Large intestine (tissue), 12 donors: ENCODE measurements at places on chromosomes 6 and 20. TPM values are rescaled to one million over a fixed set of nuclear protein-coding genes. Genes with fewer than 3 reads are reported as not detected.

GRCh38 chr20:53547664-53548239, 45.9 kb downstream of the ZNF217 start:
- peak; percentile 32 for DNase-seq

The RARS2 gene
- polyA plus RNA-seq: 73.9 TPM

GRCh38 chr20:10864076-10864672, 190.4 kb upstream of the JAG1 start:
- DNase-seq: peak; percentile 89

The NAA20 gene
- polyA plus RNA-seq: 61.5 TPM

The TMC2 gene
- 0.45 TPM for polyA plus RNA-seq

GRCh38 chr6:147223736-147224135, 19.5 kb downstream of the STXBP5 start:
- DNase-seq: no peak

DNA sequence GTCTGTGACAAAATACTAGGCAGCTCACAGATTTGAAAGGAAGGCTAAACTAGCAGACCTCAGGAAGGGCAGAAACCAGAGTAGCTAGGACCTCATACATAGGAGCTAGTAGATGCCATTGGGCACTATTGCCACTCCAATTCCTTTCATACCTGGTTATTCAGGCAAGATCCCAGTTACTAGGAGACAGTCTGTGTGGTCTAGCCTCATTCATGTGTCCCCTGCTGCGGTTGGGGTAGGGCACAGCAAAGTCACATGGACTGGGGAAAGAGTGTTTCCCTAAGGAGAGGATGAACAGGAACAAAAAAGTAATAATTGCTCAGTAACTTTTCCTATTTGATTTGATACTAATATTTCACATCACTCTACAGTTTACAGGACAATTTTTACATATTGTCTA, 204.6 kb upstream of the HEY2 start:
- no peak for DNase-seq

DNA sequence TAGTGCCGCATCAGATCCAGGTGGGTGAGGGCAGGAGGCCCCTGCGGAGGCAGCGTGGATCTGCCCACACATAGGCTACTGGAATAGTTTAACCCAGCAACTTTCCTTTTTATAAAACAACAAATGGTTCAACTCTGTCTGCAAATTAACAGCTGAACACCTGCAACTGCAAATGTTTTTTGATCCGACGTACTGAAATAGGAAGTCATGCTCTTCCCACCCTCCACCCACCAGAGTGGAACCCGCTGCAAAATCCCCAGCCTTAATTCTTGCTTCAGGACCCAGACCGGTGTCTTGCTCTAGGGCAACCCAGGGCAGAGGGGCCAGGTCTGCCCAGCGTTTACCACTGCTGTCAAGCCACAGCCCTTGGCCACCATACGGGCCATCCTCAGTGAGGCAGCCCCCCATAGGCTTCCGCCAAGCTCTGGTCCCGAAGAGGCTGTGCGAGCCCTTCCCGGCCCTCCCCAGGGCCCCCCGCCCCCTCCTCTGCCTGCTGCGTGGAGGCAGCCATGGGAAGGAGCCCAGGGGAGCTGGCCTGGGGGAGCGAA, 334.3 kb downstream of the ZFAND3 start:
- DNase-seq: no peak

GRCh38 chr6:113954653-113955052, 16.3 kb downstream of the HDAC2 start:
- DNase-seq: no peak

GRCh38 chr20:50783390-50783789, 11.5 kb upstream of the BCAS4 start:
- no peak for DNase-seq

The LY6G6F gene
- 0.07 TPM for polyA plus RNA-seq

The PLCB4 gene
- polyA plus RNA-seq: 14.6 TPM

DNA sequence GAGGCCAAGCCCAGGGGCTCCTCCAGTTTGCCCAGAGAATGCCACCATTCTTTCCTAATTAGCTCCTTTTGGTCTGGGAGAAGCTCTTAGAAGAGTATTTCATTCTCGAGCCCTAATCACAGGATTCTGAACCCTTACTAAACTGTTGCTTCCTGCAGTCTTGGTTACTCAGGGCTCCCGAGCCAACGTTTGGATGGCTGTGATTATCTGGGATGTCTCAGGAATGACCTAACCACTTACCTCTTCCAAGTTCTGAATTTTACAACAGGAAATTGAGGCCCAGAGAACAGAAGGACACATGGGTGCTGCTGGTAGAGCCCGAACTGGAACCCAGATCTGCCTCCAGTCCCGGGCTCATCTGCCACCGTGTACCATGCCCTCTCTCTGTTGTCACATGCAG, 22.2 kb upstream of the PNPLA1 start:
- DNase-seq: peak; percentile 53

DNA sequence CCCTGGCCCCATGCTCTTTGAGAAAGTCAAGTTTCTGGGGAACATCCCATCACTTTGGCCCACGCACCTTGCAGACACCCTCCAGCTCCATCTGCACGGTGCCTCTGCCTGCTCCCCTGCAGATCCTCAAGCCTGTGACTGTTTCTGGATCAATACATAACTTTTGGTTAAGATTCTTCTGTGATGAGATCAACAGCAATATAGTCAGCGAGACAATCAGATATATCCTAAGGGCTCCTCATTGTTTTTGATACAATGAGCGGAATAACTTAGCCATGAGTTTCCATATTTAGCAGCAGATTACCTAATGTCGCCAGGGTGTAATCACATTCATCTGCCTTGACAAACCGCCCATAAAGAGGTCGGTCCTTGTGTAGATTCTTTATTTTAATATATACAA, 109.3 kb upstream of the MTHFD1L start:
- no peak for DNase-seq

The ULBP2 gene
- 0.09 TPM for polyA plus RNA-seq

GRCh38 chr6:17869753-17870050, 117.7 kb downstream of the KIF13A start:
- no peak for DNase-seq

- no peak for DNase-seq
Measured at GRCh38 chr6:11654876-11655275, 117.3 kb downstream of the TMEM170B start.

The ABHD16B gene
- not detected for polyA plus RNA-seq

DNA sequence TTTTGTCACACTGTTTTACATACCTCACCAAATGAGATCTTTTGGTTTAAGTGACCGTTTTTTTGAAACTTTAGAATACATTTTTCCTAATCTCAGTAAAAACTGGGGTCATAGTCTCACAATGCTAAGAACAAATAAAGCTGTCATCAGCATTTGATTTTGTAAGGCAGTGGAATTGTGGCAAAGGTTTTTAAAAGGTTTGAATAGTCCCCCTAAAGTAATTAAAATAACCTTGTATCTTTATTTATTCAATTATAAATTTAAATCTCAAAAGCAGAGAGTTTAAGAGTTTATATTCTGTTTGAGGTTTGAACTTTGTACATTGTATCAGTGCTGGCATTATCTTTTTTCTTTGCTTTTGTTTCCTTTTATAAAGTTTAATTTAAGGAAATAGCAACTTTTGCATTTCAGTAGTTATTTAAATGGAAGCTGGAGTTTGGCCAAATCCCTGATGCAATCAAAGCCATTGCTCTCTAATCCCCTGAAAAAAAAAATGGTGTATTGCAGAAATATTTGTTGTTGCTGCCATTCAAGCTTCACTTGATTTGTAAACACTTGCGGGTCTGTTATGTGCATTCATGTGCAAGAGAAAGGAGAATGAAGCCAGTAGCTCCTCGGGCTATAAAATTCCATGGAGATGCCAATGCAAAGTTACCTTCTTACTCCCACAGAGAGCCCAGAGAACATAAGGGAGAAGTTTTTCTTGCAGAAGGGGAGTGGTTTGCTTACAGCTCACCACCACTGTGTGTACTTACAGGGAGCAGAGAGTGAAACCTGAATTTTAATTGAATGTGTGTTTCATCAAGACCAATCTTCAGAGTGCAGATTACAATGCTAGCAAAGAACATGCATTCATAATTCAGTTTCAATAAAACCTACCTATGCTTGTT, 391.8 kb downstream of the ARHGAP18 start:
- DNase-seq: peak; percentile 4

DNA sequence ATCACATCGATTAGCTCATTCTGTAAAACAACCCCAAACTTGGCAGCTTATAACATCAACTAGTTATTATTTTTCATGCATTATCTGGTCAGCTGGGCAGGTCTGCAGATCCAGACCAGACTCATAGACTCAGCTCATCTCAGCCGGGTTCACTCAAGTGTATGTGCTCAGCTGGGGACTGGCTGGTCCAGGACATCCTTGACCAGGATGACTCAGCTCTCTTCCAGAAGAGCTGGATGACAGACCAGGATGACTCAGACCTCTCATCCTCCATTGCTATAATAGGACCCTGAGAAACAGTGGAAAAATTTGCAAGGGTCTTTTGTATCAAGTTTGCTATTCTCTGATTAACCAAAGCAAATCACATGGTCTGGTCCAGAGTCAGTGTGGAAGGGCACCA, 312.5 kb upstream of the PLCB4 start:
- no peak for DNase-seq

The NOTCH4 gene
- 8.1 TPM for polyA plus RNA-seq

GRCh38 chr6:106383573-106383972, 23.1 kb downstream of the CRYBG1 start:
- no peak for DNase-seq

GRCh38 chr6:13248994-13249393, 79.3 kb downstream of the TBC1D7 start:
- DNase-seq: no peak

DNA sequence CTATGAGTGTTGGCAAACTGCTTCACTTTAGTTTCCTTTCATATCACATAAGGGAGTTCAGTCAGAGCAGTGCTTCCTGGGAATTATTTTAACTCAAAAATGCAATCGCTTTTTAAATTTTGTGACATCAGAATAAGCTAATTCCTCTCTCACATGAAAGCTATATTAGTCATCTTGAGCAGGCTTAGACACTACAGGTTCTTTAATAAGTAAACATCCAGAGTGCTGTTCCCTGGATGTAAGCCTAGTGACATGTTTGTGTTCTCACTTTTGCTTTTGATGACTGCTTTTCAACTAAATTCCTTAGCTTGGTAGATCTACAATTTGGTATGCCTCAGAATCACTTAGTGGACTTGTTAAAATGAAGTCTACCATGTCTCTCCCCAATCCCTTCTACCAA, 252.7 kb upstream of the POU3F2 start:
- DNase-seq: no peak

The RSPO4 gene
- polyA plus RNA-seq: 0.28 TPM

- DNase-seq: no peak
Measured at GRCh38 chr6:3328796-3329195, 70.0 kb downstream of the PSMG4 start.

- DNase-seq: no peak
Measured at GRCh38 chr6:14315353-14315752, 197.8 kb downstream of the CD83 start.

DNA sequence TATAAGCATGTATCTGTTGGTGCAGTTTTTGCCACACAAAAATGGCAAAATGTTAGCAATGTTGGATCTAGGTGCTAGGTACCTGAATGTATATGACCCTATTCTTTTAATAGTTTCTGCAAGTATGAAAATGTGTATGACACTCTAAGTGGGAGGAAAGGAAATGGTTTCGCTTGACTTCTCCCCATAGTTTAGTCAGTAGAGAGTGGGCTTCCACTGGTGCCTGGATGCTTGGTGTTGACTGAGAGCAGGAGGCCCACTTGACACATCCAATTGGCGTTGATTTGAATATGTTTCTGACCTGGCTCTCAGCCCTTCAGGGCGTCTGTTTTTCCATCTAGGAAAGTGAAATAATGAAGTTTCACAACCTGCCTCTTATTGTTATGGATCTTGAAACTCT, 41.8 kb upstream of the GABRR1 start:
- DNase-seq: no peak

The HFE gene
- polyA plus RNA-seq: 16.4 TPM

The LBP gene
- polyA plus RNA-seq: 0.03 TPM

The ARG1 gene
- polyA plus RNA-seq: 0.72 TPM

DNA sequence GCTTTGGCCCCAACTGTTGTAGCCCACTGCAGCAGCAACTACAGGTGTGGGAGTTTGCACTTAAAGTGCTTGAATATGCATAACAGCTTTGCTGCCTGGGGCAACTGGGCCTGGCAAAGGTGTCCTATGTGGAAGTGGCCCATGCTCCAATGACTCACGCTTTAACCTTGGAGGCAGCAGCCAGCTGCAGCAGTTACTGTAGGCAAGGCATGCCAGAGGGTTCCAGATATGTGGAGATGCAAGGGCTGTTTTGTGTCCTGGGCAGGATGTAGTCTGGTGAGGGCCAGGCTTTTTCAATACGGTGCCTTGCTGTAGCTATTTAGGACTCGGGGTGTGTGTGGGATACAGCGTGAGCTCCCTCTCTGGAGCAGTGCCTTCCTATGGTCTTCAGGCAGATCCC, 150.3 kb downstream of the NKAIN2 start:
- no peak for DNase-seq

DNA sequence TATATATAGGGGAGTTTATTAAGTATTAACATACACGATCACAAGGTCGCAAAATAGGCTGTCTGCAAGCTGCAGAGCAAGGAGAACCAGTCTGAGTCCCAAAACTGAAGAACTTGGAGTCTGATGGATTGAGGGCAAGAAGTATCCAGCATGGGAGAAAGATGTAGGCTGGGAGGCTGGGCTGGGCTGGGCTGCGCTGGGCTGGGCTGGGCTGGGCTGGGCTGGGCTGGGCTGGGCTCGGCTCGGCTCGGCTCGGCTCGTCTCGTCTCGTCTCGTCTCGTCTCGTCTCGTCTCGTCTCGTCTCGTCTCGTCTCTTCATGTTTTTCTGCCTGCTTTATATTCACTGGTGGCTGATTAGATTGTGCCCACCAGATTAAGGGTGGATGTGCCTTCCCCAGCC, 238.6 kb downstream of the GRM1 start:
- no peak for DNase-seq

DNA sequence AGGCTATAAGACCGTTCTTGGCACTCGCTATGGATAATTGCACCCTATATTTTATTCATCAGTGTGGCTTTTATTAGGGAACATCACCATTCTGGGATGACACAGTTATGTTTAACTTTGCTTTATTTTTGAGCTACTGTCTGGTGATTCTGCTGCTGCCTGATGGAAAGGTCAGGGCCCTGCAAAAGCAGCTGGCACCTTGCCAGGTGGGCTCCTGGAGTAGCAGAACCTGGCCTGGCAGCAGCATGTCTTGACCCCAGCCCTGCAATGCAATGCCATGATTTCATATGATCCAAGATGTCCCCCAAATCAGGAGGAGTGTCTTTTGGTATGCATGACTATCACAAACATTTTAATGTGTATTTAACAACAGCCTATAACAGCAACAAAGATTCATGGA, 228.4 kb upstream of the RSPO3 start:
- DNase-seq: no peak

- no peak for DNase-seq
Measured at GRCh38 chr20:61219021-61219431, 33.0 kb upstream of the CDH4 start.

The MAS1L gene
- polyA plus RNA-seq: not detected

The TGM6 gene
- polyA plus RNA-seq: not detected
